ENCODE measurements at places on chromosomes 5 and 9. TPM values are rescaled to one million over a fixed set of nuclear protein-coding genes. Genes with fewer than 3 reads are reported as not detected.

DNA sequence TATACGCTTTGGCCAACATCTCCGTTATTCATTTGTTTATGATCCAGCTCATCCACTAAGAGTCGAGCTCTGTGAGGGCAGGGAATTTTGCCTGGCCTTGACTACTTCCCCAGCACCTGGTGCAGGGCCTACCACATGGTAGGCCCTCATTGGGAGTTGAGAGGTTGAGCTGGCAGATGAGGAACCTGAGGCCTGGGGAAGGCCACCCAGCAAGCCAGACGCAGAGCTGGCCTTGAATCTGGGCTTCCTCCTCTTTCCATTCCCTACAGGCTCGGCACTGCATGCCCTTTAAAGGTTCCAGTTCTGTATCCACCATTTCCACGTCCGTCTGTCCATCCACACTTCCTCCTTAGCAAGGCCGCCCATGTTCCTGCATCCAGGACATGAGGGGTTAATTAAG is 24.2 kb downstream of the KCNMB1 start:
- peak; percentile 33 for DNase-seq

The PCDHGB5 gene
- 1.9 TPM for total RNA-seq

DNA sequence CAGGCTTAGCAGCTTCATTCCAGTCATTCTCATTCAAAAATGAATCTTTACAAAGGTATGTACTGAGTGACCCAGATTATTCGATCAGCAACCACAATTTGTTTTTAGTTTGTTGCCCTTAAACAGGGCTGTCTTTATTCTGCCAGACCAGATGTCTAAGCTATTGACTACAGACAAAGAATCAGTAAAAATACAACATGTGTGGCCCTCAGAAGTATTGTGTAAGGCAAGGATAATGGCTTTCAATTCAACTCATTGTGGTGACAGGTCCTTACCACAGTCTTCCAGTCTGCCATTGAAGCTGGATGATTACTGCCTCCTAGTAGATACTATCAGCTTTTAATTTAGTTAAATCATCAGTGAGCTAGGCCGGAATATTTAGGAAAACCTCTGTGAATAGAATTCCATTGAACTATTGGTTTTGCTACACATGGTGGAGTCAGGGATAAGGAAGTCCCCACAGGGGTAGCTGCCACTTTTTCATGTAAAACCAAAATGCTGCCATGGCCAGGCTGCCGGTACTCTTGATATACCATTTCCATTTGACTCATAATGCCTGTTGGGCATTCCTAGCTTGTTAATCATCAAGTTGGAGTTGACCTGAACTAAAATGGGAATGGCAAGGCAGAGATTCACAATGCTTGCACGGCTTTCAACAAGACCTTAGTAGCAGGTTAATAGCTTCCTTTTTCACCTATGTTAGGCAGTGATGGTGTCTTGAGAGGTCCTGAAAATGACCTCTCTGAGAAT is 175.6 kb downstream of the MEF2C start:
- no peak for DNase-seq

- no peak for DNase-seq
Observed at GRCh38 chr5:93062548-93062947, 518.5 kb downstream of the NR2F1-AS1 start.

DNA sequence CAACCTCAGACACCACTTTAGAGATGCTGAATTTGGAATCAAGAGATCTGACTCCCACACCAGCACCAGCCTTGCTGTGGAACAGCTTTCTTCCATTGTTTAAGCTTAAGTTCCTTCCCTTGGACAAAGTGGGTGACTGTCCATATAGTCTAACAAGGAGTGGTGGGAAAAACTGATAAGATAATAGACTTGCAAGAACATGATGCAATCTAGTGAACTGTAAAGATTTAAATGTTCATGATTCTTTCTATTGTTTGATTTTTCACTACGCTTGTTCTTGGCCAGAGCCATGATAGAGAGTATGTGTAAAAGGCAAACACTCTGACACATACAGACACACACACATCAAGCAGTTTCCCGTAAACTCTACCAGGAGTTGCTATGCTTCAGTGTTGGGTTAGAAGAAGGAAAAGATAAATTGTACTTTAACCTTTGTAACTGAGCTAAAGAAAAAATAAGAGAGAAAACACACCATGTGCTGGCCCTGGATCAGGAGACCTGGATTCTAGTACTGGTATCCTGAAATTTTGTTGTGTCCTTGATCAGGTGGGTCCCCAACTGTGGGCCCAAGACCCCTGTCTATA is 94.3 kb downstream of the PAPPA start:
- DNase-seq: no peak

- DNase-seq: no peak
Observed at GRCh38 chr5:54571462-54571861, 53.9 kb downstream of the SNX18 start.
